ENCODE measurements at places on chromosomes 12 and 14.

GRCh38 chr14:104223101-104224041 lies 85.0 kb downstream of the KIF26A start:
- DNase-seq: no peak

DNA sequence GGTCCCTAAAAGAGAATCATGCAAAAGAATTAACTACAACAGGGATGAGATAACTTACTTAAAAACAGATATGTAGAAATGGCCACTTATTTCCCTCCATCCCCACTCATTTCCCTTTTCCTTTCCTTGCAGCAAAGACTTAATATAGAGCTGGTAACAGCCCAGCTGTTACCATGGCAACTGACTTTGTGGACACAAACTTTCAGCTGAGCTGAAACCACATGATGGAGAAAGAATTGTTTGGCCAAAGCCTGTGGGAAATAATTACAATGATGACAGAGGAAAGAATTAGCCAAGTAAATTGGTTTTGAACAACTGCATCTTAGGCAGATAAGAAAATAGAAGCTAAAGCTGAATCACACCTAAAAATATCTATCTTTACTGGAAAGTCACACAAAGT lies 364.9 kb downstream of the GALC start:
- DNase-seq: no peak

DNA sequence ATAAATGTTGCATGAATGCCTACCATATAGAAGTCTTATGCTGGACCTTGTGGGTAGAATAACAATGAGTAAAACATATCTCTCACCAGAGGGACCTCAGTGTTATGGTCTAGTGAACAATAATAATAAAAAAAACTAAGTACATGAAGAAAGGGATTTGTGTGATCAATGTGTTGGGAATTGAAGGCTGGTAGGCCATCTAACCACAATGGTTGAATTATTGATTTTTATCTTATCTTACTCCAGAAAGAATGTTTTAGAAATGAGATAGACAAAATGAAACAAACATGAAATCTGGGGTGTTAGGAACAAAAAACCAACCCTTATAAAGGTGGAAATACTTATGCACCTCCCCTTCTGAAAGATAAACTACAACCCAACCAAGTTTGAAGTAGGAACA lies 243.9 kb upstream of the LRIG3 start:
- no peak for DNase-seq

DNA sequence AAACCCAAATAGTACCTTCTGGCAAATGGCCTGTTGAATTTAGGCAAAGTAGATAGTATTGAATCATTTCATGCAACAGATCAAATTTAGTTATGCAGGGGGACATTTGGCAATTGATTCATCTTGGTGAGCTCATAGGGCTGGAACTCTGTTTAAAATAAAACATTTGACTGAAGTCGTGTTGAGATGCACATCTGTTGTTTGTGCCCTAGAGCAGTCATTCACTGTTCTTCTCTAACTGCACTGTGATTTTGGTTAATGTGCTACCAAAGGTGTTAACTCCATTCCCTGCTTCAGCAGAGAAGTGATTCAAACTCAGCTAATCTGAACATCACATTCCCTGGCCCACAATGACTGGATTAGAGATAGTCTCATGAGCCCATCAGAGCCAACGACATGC lies 44.0 kb upstream of the CSRP2 start:
- no peak for DNase-seq

DNA sequence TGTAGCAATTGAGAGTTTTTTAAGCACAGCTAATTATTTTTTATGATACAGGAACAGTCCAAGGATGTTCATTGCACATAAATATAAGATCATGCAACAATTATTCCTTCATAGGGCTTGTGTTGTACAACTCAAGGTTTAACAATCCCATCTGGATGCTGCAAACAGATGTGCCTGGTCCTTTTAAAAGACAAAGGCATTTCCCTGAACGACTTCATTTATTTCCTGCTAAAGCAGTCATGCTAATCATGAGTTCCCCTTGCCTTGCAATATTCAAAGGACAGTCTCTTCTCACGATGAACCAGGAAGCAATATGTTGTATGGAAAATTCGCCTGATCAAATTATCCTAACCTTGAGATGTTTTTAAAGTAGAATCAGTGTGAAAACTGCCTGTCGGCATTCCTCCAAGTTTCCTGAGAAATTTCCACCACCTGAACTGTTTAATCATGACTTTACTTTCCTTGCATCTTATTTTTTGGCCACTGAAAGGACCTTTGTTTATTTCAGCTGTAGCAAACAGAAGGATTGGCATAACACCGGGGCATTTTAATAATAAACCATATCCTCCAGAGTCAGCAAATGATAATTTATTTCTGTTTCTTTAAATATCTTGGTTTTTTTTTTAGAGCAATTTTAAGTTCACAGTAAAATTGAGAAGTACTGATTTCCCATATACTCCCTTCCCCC lies 33.9 kb upstream of the TSPAN8 start:
- no peak for DNase-seq

Measured in cortex of kidney (tissue), 1 donor.